ENCODE measurements at places on chromosomes 4 and X.

- no peak for DNase-seq
Measured at GRCh38 chr4:39636531-39637184, 2.0 kb downstream of the SMIM14 start.

DNA sequence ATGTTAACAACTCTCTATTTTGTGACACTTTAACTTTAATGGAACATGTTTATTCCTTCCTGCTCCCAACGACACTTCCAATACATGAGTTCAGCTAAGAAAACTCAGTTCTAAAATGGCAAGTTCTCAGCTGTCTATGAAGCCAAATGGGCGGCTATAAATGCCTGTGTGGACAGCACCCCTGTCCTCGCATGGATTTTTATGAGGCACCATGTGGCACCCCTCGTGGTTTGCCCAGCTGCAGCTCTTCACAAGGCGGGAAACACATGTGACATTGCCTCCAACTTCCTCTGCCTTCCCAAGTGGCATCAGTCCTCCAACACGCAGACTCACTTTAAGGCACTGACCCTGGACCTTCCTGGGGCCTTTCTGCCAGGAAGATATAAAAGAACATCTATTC, 48.0 kb downstream of the SH3RF1 start:
- DNase-seq, result no peak

DNA sequence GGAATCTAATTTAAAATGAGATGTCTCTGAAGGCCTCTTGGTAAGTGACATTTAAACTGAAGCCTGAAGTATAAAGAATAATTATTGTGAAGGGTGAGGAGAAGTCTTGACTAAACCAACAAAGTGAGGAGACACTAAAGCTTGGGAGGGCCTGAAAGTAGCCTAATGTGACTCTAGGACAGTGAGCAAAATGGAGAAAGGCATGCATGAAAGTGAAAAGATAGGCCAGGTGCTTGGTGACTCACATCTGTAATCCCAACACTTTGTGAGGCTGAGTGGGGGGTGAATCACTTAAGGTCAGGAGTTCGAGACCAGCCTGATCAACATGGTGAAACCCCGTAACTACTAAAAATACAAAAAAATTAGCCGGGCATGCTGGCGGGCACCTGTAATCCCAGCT, 46.9 kb upstream of the SMARCAD1 start:
- DNase-seq, result no peak

- no peak for DNase-seq
Measured at GRCh38 chr4:19686456-19686855, 565.2 kb upstream of the SLIT2 start.

GRCh38 chrX:120761810-120762209, 113.9 kb downstream of the CT47B1 start:
- no peak for DNase-seq

GRCh38 chrX:132631579-132632232, 142.9 kb upstream of the MBNL3 start:
- DNase-seq, result no peak

DNA sequence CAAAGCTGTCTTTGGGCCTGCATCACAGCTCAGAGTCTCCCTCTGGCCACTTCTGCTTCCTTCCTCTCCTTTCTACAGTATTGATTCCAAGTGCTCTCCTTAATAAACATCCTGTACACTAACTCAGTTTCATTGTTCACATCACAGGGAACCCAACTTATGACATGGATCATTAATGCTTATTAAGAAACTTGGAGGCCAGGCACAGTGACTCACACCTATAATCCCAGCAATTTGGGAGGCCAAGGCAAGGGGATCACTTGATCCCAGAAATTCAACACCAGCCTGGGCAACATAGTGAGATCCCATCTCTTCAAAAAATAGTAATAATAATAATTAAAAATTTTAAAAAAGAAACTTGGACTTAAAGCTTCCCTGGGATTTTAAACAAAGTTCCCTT, 89.2 kb upstream of the EFHC2 start:
- DNase-seq, result no peak
